ENCODE measurements at places on chromosomes 5 and 9.
A peak's percentile ranks its signal among the peaks of the same experiment; 100 is the strongest.

DNA sequence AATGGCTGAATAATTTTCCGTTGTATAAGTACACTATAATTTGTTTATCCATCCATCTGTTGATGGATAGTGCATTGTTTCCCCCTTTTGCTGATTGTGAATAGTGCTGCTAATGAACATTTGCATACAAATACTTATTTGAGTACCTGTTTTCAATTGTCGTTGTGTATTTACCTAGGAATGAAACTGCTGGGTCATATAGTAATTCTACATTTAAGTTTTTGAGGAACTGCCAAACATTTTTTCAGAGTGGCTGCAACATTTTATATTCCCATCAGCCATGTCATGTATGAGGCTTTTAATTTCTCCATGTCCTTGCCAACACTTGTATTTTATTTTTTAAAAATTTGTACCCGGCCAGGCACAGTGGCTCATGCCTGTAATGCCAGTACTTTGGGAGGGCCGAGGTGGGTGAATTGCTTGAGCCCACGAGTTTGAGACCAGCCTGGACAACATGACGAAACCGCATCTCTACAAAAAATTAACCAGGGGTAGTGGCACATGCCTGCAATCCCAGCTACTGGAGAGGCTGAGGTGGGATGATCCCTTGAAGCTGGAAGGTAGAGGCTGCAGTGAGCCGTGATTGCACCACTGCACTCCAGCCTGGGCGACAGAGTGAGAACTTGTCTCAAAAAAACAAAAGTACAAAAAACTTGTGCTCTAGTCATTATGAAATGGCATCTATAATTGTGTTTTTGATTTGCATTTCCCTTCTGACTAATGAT, 2.2 kb upstream of the ANXA6 start:
- DNase-seq: no peak

DNA sequence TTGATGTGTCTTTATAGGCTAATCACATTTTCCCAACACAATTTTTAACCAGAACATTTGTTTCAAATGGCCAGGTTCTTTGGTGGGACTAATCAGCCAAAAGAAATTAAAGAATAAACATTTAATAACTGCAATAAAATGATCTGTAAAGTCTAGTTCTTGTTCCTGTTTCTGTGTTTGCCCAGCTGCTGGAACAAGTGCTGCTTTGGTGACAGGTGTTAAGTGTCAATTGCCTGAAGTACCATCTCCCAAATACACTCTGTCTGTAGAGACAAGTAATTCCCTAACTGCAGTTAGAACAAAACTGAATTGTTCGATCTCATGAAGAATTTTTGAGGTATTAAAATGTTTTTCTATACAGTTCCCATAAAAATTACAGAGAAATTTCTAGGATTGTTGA, 402.3 kb upstream of the CHD1 start:
- DNase-seq: no peak

DNA sequence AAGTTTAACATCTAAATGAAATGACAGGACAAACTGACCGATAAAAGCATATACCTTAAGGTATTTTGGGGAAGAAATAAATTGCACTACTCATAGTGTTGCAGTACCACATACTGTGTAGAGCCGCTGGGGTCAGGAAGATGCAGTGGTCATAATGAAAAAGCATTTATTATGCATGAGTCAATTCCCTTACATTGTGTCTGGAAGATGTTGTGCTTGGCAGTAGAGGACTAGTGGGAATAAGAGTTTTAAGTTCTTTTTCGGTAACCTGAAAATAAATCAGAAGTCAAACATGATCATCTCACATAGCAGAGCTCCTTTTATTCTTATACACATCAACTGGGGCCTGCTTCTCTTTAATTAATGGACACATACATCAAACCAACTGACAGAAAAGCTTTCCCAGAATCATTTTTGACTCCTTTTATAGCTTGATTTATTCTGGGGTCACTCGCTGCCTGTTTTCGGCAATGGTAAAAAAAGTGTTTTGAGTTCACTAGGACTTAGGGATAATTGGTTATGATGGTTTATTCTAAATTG, 262.5 kb upstream of the CHD1 start:
- no peak for DNase-seq

- no peak for DNase-seq
Observed at GRCh38 chr5:36089989-36090388, 23.3 kb upstream of the UGT3A2 start.

DNA sequence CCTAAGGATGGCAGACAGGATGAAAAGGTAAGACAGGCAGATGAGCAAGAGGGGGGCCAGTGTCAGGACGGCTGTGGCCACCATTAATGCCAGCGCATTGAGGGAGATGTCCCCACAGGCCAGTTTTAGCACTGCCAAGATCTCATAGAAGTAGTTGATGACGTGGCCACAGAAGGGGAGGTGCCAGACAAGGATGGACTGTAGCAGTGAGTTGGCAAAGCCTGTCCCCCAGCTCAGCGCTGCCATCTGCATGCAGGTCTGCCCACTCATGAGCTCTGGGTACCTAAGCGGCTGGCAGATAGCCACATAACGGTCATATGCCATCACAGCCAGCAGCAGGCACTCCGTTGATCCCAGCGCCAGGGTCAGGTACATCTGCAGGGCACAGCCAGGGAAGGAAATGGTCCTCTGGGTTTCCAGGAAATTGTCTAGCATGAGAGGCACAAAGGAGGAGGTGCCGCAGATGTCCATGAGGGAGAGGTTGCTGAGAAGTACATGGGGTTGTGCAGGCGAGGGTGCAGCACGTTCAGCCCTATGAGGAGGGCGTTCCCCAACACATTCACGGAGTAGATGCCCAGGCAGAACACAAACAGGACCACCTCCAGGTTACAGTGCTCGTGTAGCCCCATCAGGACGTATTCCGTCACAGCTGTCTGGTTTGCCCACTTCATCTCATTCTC, 10.8 kb downstream of the OR13J1 start:
- peak; percentile 43 for DNase-seq

Data from activated CD8-positive, alpha-beta memory T cell treated with anti-CD3 and anti-CD28 coated beads, Interleukin-2, amount 50 U/mL, for 48 hours (primary cell).